Bone marrow (tissue), 2 donors: ENCODE measurements at places on chromosomes 1 and 21.

DNA sequence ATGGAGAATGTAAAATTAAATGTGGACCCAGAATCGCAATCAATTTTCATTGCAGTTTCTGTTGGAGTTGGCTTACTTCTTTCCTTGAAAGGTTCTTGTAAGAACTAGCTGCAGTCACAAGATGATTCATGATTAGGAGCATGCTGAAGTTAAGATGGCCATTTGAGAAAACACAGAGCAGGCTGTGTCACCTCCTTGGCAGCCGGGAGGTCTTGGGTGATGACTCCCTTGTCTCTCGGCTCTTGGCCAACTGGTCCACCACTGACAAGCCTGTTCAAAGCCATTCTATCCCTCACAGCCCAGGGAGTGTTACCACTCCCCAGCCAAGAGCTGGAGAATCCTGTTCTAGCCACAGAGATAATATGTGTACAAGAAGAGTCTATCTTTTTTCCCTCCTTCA is 40.6 kb downstream of the OPTC start:
- no peak for DNase-seq

DNA sequence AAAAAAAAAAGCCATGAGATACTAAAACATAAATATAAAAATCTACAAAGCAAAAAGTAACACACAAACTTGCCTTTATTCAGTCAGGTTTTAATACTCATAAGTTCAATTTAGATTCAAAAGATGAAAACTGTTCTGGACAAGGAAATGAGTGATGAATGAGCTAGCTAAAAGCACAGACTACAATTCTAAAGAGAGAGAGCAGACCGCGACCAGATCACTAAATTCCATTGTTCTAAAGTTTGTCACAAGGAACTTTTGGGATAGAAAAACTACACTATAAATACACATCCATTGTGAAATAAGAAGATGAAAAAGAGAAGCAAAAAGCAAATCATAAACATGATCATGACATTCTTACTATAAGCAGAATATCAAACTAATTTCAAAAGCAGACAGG is 1.7 kb downstream of the ODF2L start:
- DNase-seq: no peak

- no peak for DNase-seq
Measured at GRCh38 chr21:45546636-45547544, 4.7 kb upstream of the SLC19A1 start.

DNA sequence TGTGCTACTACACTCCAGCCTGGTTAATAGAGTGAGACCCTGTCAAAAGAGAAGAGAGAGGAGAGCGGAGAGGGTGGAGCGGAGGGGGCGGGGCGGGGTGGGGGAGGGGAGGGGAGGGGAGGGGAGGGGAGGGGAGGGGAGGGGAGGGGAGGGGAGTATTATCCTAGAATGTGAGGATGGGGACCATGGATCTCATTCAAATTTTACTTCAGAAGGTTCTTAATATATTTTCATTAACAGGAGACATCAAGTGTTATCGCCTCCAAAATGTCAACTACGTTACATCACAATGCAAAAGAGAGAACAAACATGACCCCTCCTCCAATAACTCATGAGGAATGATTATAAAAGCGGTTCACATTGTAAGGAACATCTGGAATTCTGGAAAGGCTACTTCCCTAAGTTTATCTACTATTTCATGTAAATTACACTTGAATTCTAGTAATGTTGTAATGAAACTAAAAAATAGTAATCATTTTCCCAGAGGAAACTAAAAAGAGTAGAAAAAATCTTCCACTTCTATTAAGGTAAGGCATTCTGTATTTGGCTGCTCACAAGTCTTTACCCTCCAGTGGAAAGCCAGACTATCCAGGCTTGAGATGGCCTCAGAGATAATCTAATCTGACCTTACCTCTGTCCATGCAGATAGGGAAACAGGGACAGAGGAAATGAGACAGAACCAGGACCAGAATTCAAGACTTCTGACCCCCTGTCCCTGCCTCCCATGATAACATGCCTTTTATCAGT is 18.8 kb upstream of the GUCA2A start:
- DNase-seq: no peak

DNA sequence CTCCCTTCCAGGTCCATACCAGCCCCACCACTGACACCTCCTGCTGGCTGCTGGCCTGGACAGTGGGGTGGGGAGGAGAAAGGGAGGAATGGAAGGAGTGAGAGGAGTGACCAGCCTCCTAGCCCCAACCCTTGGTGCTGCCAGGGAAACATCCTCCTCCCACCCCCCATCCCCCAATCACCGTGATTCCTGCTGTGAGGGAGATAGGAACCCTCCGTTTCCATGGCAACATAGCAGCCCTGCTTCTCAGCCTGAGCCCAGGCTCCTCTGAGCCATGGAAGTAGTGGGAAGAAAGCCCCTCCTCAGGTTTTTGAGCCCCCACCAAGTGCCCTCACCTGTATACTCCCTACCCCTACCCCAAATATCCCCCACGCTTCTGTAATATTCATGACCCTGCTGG is 44.4 kb upstream of the SCMH1 start:
- no peak for DNase-seq

DNA sequence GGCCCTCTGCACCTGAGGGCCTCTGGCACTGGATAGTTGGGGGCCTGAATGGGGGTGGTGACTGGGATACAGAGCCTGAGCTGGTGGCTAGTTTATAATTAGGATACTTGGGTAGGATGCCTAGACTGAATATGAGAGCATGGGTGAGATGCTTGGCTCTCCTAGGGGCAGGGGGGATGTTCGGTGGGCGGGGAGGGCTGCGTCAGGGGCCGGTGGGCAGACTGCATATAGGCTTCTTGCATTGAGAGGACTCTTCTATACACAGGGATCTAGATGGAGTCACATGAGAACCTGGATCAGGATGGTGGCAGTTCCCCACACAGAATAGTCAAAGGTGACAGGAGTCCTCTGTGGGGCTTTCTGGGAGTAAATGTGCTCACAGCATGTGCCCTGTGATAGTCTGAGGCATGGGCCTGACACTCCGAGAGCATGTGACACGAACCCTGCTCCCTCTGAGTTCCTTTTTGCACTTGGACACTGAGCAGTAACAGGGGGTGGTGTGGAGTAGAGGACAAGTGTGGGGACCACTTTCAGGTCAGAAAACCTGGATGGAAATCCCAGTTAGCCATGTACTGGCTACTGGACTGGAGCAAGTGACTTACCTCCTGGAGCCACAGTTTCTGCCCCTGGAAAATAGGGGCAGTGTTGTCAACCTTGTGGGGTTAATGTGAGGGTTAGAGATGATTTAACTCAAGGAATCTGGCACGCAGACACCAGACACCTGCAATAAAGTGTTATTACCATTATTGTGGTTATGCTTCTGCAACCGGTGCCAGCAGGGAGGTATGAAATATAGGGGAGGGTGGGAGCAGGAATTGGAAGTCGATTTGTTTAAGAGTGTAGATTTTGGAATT is 2.2 kb downstream of the MAP7D1 start:
- DNase-seq: no peak

DNA sequence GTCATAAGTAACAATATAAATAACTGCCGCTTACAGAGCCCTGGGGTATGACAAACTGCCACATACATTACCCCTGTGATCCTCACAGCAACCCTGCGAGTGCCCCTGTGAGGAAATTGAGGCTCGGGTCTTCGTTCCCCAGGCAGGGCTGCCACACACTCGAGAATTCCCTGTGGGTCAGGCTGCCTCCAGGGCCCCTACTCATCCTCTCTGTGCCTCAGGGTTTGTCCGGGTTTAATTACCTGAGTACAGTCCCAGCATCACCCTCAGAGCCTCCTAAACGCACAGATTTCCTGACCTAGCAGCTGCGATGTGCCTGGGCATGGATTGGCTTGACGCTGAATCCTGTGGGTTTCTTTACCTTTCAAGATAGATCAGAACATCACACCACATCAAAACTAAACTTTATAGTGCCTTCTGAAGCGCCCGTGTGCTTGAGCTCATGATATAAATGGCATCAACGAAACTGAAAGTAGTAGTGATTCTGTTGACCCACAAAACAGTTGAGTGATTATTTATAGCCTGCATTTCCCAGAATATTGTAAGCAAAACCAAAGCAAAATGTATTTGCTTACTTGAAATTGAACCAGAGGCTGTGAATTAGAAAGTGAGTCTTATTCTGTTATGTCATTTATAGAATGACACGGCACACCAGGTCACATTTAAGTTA is 14.0 kb downstream of the SLC37A1 start:
- DNase-seq: peak; percentile 68

GRCh38 chr1:174800216-174800851 is 199.4 kb upstream of the CACYBP start:
- no peak for DNase-seq

DNA sequence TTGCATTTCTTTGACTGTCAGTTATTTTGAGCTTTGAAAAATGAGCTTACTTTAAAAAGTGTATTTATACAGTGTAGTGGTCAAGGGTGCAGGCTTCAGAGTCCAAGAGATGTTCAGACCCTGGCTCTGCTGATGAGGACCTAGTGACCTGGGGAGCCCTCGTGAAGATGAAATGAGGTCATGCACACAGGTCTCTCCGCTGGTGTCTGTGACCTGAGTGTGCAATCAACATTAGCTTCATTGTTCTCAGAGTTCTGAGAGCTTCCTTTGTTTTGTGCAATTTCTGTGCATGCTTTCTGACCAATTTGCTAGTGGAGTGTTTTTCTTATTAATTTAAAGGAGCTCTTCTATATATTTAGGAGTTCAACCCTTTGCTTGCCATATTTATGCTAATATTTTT is 71.3 kb downstream of the RIPK4 start:
- no peak for DNase-seq

DNA sequence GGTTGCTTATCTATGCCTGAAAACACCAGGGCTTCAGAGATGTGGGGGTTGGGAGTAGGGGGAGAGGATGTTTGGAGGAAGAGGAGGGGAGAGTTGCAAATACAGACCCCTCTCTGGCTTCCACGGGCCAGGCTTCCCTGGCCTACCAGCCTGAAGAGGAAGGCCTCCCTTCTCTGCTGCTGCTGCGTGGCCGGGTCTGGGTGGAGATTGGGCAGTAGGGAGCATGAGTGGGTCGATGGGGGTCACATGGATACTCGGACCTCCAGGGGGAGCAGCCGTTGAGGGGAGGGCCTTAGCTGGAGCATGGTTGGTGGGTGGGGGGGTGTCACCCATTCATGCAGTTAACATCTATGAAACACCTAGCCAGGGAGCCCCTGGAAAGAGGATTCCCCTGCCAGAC is 1.5 kb downstream of the RORC start:
- DNase-seq: no peak

DNA sequence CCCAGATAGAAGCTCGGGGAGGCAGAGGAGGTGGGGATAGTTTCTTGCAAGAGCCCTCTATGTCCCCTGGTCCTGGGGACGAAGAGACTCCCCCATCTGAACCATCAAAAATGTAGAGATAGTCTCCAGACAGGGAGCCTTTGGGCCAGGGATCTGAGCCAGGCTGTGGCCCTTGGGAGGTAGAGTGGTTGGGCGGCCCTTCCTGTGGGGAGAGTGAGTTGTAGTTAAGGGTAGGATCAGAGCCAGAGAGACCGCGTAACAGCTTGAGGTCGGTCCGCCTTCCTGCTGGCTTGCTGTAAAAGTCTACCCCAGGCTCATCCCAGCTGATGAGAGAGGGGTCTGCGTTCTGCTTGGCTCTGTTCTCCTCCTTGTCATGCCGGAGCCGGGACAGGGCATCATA is 25.3 kb downstream of the PIK3C2B start:
- no peak for DNase-seq

DNA sequence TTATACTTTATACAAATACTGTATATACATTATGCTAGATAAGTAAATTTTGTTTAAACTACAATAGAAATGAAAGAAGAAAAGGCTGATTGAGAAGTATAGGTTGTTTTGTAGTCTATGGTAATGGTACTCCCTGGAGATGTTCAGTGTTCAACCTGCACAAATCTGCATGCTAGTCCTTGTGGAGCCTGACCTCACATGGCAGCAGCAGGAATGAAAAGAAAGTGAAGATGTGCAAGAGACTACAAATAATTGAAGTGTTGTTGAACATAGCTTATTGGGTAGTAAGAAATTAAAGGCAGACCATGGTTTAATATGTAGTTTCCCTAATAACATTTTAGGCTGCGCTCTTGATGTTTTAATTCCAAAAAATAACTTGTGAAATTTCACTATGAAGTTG is 201.2 kb downstream of the TGFB2 start:
- DNase-seq: no peak

DNA sequence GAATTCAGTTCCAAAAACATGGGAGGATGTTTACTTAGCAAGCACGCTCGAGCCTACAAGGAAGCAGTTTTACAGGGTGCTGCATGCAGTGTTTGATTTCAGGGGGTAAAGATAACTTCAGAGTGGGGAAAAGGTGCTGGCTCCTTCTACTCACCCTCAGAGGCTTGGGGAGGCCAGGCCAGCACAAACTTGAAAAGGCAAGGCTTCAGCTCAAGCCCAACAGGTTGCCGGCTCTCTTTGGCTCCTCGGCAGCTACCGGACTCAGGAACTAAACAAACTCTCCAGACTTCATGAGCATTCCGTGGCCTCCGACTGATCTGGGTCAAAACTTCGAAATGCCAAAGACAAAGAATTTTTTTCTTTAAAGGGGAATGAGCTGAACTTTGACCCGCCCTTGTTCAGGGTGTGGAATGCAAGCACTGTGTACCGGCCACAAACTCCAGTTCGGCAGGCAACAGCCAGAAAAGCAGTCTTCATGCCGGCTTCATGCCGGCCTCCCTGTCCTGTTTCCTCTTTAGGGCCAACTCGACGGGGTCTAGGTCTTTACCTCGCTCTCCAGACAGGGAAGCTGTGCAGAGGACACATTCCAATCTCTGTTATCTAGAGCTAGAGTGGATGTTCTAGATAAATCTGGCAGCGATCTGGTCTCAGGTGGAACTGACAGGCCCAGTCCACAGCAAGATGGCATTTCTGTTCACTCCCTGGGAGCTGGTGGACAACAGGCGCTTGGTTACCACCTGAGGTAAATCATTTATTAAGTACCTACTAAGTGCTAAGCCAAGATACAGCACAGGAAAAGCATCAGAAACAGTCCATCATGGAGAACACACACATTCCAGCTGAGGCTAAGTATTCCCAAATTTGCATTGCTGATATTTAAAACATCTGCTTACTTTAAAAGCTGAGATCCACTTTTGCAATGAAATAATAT is 75.0 kb downstream of the CD46 start:
- DNase-seq: no peak

DNA sequence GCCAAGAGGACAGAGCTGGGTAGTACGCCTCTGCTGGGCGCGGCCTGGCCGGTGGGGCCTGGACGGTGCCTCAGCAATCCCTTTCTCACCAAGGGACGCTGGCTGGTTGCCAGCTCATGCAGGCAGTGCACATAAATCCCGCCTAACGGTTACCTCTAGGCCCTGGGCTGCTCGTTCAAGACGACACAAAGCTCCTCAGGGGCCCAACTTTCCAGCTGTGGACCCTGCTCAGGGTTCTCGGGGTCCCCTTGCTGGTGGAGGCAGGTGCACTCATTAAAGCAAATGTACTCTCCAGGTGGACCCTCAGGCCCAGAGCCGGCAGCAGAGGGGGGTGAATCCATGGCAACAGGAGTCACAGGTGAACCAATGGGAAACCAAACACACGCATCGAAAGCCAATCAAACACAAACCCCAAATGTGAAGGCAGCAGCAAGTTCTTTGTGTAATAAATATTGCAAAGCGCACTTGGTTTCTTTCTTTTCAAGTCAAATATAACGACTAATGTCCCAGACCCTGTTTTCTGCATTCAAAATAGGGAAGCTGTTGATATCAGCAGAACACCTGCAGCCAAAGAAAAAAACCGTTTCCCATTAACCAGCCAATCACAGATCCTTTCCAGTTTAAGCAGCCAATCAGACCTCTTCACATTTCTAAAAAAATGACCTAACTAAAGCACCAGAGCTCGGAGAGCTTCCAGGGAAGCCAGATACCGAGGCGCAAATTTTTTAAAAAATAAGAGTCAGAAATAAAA is 26.1 kb upstream of the CLSTN1 start:
- DNase-seq: no peak
